Stimulated activated CD4-positive, alpha-beta T cell treated with anti-CD3 and anti-CD28 coated beads, Interleukin-15, amount 100 ng/mL, for 24 hours (primary cell): ENCODE measurements at places on chromosomes 16 and 17.

DNA sequence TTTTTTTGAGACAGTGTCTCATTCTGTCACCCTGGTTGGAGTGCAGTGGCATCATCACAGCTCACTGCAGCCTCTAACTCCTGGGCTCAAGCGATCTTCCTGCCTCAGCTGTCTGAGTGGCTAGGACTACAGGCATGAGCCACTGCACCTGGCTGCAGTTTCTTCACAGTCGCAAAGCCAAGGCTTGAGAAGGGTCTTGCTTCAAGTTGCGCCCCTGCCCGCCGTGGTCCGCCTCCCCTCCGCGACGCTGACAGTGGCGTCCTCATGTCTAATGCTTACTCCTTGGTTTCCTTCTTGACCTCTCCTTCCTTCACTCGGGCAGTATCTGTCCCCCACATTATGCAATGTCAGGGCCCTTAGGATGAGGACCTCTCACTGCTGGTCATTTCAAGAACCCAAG lies 112.7 kb downstream of the ADCY9 start:
- DNase-seq: no peak

GRCh38 chr16:88306411-88306810 lies 76.3 kb upstream of the ZNF469 start:
- no peak for DNase-seq

GRCh38 chr17:67044940-67045339 lies 586 bp downstream of the CACNG1 start:
- DNase-seq: no peak

GRCh38 chr17:73759734-73760438 lies 115.6 kb upstream of the SDK2 start:
- no peak for DNase-seq

GRCh38 chr16:20243731-20244281 lies 83.5 kb downstream of the GP2 start:
- DNase-seq: no peak

GRCh38 chr16:86083382-86084002 lies 184.5 kb downstream of the IRF8 start:
- DNase-seq: no peak

DNA sequence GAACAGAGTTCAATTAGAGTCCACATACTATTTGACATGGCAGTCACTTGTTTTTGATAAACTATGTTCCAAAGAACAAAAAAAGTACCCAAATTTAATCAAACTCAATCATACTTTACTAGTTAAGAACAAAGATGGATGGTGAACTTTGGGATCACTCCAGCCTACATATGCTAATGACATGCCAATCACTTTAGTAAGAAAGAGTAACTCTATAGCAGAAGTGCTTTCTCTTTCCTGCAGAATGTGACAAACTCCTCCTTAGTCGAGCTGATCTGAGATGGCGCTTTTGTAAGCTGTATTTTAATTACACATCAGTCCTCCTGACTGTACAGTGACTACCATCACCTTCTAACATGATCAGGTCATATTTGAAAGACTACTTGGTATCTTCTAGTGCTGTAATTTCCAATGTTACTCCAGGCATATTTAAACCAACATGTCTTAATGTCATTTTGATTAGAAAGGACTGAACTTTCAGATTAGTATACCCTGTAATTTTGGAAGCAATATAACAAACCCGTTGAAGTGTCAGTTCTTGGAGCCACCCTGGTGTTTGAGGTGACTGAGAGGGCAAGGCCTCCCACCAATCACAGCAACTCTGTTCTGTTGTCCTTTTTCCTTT lies 4.1 kb downstream of the NETO2 start:
- DNase-seq: no peak
